ENCODE measurements at places on chromosomes 7 and 10.

- no peak for DNase-seq
These were observed 171.2 kb downstream of the SUGCT start for GRCh38 chr7:40306025-40306424.

GRCh38 chr10:72098836-72099599 is 10.7 kb upstream of the SPOCK2 start:
- DNase-seq = no peak

- DNase-seq = no peak
These were observed 120.9 kb downstream of the PLXNA4 start for GRCh38 chr7:132455378-132455777.

DNA sequence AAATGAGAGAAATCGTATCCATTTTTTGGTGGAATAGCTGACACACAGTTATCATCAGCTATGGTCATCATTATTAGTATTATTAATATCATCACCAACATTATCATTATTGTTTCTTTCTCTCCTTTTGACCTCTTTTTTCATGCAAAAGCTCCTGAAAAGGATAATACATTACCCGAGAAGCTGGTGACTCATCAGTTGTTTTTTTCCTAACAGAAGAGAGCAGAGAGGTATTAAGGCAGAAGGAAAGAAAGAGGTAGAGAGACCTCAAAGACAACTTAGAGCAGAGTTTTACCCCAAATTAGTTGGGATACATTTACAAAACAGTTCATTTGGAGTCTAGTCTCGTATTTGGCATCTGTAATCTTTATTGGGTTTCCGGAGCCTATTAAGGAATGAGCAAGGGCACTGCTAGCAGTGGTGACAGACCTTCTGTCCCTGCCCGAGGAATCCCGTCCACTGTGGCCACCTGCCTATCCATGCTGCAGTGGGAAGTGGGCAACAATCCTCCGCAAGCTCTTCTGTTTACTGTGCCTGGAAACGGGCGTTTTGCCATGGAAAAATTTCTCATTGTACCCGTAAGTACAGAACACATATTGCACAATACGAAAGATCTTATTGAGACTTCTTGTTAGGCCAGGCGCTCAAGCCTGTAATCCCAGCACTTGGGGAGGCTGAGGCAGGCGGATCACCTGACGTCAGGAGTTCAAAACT is 170.0 kb upstream of the MKLN1 start:
- DNase-seq = no peak

DNA sequence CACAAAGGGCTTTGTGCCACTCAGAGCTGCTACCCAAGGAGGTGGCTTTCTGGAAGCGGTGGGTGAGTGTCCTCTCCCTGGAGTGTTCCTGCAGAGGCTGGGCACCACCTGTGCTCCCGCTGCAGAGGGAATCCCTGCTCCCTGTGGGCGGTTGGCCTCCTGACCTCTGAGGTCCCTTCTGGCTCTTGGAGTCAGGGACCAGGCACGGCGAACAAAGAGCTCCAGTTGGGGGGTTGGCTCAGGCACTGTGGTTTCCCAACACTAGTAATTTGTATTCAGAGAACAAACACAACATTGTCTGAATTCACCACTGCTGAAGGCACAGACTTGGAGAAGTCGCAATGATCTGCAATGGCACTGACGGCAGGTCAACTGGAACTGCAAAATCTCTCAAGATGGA is 328.9 kb downstream of the PRPF18 start:
- DNase-seq = no peak

DNA sequence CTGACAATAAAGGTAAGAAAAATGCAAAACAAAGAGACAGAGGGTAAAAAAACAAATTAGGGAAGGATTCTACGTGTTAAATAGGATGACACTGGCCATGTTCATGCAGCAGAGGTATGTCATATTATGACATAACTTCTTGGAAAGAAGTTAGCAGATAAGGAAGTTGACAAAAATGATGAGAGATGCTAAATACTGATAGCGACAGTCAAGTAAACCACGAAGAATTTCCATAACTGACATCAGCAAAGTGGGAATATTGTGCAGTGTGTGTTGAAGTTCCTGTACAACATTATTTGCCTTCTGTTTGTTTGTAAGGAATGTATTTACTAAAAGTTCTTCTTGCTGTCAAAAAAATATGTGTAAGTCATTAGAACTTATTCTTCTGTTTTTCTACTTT is 29.5 kb downstream of the MDH2 start:
- DNase-seq = no peak

DNA sequence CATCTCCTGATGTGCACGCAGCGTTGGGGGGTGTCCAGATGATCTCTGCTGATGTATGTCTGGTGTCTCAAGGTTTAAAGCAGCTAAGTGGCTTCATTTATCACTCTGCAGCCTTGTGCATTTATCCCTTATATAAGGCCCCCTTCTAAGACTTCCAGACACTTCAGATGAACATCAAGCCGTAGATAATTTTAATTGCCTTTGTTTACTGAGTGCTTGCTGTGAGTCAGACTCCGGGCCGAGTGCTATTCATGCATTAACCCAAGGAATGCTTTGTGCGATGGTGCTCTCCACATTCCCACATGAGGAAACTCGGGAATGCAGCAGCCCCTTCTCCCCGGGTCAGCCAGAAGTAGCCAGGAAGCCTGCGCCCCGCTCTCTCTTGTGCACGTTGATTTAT is 328.6 kb upstream of the COBL start:
- no peak for DNase-seq

- DNase-seq = no peak
These were observed 194.9 kb upstream of the MGMT start for GRCh38 chr10:129272176-129272575.

DNA sequence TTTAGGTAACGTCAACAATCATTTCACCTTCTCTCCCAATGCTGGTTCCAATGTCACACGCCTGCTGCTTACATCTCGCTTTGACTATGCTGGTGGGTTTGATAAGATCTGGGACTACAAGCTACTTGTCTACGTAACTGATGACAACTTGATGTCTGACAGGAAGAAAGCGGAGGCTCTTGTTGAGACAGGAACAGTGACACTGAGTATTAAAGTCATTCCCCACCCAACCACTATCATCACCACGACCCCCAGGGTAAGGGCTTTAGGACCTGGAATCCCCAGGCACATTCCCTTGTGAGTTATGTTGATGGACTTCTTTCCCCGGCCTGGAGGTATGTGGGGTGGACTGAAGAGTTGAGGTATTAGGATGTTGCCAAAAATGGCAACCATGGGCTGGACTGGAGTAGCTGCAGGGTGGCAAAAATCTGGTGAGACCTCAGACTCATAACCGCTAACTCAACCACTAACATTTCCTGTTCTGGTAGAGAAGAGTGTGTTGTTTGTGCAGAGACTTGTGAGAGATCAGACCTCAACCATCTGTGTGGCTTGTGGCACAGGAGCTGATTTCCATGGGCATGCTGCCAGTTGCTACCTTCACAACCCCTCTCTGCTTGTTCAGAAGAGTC is 59.2 kb downstream of the CDHR3 start:
- peak; percentile 45 for DNase-seq

DNA sequence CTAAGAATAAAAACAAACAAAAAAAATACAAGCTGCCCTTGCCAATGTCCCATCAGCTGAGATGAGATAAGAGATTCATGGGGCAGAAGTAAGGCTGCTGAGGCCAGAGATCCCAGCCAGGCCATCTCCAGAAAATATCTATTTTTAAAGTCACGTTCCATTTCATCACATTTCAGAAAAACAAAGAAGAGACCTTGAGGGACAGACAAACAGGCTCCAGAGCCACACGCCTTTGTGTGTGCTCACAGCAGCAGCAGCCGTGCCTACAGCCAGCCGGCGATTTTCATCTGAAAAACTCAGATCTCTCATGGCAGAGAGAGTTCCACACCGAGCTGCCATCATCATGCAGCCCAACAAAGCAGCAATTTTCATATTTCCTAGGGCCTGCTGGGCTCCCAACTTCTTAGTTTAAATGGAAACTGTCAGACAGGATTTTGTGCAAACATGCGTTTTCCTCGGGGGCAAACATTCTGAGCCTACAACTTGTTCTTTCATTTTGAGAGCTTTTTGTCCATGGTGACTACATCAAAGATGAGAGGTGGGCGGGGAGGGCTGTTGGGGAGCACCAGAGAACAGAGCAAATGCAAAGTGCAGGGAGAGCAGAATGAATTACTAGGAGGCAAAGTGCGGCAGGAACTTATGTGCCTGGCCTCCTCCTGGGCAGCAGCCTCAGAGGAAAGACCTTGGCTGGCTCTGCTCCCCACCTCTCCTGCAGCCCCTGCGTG is 38.8 kb downstream of the DLG5 start:
- no peak for DNase-seq

DNA sequence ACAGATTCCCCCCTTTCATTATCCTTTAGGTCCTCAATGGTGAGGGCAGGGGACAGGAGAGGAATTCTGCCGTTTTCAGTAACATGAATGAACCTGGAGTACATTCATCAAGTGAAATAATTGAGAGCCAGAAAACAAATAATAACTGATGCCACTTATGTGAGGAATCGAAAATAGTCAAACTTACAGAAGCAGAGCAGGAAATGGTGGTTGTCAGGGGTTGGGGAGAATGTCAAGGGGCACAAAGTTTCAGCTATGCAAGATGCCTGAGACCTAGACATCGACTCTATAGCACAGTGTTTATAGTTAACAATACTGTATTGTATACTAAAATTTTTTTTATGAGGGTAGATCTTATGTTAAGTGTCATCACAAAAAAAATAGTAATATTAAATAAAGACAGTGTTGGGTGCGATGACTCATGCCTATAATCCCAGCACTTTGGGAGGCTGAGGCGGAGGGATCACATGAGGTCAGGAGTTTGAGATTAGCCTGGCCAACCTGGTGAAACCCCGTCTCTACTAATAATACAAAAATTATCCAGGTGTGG is 1219.8 kb downstream of the GATA3 start:
- no peak for DNase-seq

DNA sequence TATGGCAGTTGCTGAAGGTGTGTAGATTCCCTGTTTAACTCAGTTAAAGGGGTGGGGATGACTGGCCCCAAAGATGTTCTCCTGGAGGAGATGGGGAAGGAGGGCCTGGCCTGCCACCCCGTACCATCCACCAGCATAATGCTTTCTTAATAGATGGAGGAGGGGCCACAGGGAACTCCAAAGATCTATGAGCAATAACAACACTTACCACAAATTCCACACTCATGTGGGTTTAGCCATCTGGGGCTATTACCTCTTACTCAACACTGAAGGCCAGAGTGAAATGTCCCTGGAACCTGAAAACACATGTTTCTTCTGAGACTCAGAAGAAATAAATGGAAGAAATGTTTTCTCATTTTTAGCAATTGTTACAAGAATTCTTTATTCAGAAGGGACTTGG is 259.0 kb downstream of the CXCL12 start:
- no peak for DNase-seq

GRCh38 chr7:7962851-7963250 is 5.7 kb upstream of the GLCCI1 start:
- no peak for DNase-seq

GRCh38 chr10:110612087-110612486 is 32.0 kb upstream of the RBM20 start:
- no peak for DNase-seq

- no peak for DNase-seq
These were observed 666.0 kb upstream of the COBL start for GRCh38 chr7:51982653-51983052.

- DNase-seq = no peak
These were observed 45.8 kb downstream of the EEPD1 start for GRCh38 chr7:36198854-36199266.

GRCh38 chr10:101018600-101019439 is 12.1 kb downstream of the PDZD7 start:
- DNase-seq = peak; percentile 49
